ENCODE measurements at places on chromosomes 7 and 10.
A peak's percentile ranks its signal among the peaks of the same experiment; 100 is the strongest.

- no peak for DNase-seq
Measured at GRCh38 chr7:68031180-68031943, 1034.7 kb downstream of the TYW1 start.

DNA sequence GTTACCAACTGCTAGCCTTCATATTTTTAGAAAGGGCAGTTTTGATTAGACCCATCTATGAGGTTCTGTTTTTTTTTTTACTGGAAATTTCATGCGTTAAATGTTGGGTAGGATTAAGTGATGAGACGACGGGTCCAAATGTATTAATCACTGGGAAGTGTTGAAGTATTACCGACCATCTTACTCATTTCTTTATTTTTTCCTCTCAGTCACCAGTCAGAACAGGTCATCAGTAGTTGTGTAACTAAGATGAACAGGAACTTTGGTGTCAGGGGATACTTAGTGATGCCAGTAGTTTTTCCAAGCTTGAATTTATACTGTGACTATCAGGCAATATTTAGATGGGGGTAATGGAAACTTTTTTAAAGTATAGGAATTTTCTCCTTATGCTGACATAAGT lies 14.2 kb downstream of the TFAM start:
- no peak for DNase-seq

DNA sequence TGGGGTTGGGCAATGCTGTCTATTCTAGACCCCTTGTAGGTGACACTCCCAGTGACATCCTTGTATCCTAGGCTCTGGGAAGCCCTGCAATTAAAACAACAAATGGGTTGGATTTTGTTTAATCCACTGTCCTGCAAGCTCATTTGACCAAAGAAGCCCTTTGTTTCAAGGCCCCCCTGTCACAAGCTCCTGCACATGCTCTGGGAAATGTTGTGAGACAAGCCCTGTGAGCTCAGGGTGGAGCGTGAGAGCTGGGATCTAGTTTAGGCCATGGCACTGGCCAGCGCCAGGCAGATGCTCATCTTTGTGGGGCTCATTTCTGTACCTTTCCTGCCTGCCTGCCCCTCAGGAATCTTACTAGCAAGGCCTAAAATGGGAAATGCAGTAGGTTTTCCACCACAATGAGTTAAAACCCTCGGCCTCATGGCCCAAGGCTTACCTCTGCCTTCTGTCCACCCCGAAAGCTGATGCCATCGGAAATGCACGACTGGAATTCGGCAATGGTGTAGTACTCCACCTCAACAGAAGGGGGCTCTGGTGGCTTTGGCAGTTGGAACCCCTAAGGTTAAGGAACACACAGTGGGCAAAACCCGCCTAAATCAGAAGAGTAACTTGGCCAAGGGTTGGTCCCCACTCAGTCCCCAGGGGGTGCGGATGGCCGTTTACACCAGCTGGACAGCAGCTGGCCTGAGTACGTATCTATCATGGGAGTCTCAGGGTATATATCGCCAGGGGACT lies 112.0 kb downstream of the NEURL1 start:
- DNase-seq: peak; percentile 66

DNA sequence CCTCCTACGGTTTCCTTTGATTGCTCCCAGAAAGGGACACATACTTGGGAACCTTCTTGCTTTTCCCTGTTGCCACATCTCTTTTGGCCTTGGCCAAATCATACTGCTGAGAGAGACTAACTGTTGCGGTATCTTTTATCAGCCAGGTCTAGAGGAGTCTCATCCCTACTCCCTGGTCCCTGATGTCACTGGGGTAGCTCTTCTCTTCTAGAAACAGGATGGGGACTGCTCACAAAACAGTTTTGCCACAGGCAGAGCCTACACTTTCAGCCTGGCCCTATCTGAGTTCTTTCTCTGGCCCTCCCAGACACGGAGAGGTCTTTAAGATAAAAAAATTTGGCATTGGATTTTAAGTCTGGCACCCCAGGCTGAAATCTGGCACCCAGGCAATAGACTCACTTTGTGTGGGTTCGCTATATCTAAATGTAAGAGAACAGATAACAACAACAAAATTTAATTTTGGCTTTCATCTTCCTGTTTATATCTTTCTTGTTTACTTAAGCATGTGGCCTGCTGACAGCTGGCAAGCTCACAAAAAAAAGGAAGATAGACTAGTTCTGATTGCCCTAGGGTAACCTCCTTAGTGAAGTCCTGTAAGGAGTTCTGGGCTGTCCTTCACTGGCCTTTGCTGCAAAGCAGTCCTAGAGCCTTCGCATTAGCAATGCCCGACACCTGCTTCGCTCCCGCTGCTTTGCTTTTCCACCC lies 228.3 kb upstream of the NPVF start:
- DNase-seq: no peak

DNA sequence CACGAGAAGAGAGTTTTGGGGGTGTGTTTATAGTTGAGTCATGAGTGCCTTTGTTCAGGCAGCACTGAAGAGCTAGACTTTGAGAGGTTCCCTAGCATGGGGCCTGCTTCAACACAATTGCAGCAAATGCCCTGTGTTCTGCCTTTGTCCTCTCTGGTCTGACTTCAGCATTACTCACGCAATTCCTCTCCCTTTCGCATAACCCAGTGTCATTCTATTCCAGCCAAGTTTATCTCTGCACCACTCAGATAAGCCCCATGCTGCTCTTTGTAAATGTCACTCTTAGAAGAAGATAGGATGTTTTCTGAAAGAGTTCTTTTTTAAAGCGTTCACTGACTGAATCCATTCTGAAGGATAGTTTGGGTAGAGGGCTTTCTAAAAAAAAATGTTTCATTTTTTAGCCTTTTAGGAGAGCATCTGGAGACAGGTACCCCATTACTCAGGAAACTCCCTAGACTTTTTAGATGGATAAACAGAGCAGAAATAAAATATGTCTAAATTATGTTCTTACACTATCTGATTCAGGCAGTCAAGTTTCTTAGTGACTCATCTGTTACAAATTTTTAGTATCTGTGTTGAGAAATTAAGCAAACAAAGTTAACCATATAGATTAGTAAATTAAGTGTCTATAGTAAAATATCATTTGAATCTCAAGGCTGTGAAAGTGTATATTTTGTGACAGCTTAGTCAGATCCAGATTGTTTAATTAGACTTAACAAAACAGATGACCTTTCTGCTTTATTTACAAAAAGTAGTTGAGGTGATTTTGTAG lies 318.5 kb downstream of the GPR158 start:
- DNase-seq: no peak

DNA sequence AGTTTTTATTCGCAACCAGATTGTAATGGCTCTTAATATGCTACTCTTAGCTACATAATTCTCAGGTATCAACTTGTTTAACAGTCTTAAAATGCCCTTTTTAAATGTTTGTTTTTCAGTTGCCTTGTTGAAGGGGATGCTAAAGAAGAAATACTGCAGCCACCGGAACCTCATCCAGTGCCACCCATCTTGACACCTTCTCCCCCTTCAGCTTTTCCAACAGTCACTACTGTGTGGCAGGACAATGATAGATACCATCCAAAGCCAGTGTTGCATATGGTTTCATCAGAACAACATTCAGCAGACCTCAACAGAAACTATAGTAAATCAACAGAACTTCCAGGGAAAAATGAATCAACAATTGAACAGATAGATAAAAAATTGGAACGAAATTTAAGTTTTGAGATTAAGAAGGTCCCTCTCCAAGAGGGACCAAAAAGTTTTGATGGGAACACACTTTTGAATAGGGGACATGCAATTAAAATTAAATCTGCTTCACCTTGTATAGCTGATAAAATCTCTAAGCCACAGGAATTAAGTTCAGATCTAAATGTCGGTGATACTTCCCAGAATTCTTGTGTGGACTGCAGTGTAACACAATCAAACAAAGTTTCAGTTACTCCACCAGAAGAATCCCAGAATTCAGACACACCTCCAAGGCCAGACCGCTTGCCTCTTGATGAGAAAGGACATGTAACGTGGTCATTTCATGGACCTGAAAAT lies 69.5 kb upstream of the RSBN1L start:
- no peak for DNase-seq

DNA sequence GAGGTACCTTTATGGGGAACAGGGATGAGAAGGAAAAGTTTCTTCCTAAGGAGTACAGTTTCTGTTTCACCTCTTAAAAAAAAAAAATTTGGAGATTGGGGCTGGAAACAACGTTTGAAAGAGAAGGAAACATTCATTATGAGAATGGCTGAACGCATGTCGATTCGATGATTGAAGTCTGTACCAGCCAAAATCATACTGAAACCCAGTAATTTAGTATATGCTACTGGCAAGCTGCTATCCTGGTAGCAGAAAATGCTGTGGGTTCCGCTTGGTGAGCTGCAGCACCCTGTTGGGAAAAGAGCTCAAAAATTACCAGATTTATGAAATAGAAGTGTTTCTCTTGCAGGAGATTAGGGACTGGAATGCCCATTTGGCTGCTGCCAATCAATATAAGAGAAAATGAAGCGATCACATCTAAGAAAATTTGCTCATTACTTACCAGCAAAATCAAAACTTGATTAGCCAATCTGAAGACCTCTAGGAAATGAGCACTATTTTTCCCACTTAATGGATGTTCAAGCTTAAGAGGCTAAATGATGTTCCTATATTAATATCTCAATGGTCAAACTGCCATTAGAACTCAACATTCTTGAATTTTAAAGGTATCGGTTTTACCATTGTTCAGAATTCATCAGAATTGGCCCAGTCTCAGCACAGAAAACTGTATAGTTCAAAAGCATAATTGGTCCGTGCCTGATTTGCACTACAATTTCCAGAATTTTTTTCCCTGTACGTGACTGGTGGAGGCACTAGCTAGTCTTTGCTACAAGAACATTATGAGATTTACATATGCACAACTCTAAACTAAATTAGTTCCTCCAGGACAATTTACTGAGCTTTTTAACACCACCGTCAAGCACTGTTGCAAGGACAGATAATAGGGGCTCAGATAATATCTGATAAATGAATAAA lies 1.2 kb upstream of the ITGB1 start:
- DNase-seq: peak; percentile 65

DNA sequence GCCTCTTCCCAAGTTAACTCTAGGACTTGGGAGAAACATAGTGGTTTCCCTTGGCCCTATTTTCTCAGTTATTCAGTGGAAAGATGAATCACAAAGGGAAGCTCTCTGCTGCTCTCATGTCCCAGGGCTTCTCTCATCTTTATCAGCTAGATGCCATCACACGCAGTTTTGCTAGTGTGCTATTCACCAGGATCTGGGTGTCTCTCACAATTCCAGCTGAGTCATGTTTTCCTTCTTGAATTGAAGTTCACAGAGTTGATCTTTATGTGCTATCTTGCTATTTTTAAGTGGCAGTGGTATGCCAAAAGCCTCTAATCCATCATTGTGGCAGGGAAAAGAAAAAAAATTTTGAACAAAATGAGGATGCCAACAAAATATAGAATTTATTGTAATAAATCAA lies 101.3 kb downstream of the TWIST1 start:
- DNase-seq: no peak

GRCh38 chr10:72552857-72553256 lies 73.0 kb downstream of the MICU1 start:
- no peak for DNase-seq

DNA sequence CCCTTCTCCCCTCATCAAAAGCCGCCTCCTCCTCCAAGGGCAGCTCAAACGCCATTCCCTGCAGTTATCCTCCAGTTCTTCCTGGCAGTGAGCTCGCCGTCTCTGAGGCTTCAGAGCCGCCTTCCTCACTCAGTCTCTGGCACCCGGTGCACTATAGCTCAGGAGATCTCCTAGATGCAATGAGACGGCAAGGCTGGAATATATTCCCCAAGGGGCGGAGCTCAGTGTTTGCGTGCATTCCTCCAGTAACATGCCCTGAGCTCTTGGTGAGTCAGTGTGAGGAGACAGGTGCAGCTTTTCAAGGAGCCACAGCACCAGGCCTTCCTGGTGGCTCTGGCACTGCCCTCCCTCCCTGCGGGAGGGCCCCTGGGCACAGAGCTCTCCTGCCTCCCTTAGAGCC lies 512.6 kb upstream of the FOXK1 start:
- DNase-seq: no peak

DNA sequence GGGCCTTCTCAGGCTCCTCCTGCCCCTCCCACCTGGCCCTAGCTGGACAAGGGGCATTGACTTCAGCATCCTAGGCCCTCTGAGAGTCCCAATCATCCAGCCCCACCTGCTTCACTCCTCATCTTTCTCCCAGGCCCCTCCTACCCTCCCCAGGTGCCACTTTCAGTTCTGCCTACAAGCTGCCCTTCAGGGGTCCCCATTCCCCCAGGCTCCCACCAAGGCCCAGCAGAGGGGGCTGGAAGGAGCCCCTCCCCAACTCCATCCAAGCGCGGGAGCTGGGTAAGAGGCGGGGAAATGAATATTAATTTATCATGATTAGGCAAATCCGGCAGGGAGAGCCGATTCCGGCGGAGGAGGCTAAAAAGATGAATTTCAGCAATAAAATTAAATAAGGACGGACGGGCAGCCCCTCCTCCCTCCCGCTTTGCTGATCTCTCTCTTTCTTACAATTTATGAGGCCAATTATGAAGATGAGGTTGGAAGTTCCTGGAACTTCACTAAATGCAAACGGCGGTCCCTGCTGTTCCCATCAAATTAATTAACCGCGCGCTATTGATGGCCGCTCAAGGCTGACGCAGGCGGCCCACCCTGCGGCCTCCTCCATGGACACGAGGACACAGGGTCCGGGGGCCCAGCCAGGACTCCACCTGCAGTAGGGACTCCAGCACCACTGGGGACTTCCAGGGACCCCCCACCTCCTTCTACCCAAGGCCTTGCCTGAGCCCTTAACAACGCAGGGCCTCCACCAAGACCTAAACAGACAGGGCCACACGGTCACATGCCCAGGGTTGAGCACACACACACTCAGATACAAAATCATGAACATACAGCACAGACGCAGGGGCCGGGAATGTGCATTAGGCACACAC lies 13.9 kb downstream of the POLL start:
- no peak for DNase-seq

DNA sequence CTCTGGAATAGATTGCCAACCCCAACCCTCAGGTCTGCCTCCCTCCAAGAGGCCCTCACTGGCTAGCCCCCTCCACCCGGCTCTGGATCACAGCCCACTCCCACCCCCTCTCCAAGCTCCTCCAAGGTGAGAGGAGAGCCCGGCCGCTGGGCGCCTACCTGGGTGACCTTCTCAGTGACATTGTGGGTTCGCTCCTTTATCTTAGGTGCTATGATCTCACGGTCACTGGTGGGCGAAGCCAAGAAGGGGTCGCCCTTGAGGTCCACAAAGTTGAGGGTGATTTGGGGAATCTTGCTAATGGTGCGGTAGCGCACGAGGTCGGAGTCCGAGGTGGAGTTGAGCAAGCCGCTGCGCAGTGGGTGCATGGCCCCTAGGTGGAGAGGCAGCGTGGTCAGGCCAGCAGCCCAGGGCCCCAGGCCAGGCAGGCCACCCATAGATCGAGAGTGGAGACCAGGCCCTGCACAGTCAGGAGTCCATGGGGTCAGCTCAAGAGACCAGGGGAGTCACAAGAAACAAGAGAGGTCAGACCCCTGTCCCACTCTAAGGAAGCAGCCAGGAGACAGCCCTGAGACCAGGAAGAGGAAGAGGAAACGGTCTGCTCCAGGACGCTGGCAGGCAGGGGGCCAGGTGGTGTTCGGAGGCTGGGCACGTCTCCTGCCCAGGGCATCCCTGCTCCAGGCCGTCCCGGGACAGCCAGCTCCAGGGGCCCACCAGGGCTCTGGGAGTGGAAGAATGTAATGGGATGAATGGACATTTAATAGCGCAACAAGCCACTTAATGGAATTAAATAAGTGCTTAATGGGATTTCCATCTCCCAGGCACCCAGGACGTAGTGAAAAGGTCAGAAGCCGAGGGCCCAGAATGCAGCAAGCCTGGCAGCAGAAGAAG lies 20.7 kb downstream of the KCNH2 start:
- DNase-seq: no peak

GRCh38 chr7:29494350-29494749 lies 69.3 kb upstream of the PRR15 start:
- no peak for DNase-seq
